GM12892 (cell line): ENCODE measurements at places on chromosomes 5 and 9.
A peak's percentile ranks its signal among the peaks of the same experiment; 100 is the strongest.

- no peak for DNase-seq
Measured at GRCh38 chr5:135138116-135138850, 104.3 kb upstream of the PITX1 start.

- DNase-seq: no peak
Measured at GRCh38 chr5:122730037-122730436, 44.8 kb upstream of the SNX2 start.

GRCh38 chr5:174828804-174829510 is 104.6 kb downstream of the MSX2 start:
- no peak for DNase-seq

DNA sequence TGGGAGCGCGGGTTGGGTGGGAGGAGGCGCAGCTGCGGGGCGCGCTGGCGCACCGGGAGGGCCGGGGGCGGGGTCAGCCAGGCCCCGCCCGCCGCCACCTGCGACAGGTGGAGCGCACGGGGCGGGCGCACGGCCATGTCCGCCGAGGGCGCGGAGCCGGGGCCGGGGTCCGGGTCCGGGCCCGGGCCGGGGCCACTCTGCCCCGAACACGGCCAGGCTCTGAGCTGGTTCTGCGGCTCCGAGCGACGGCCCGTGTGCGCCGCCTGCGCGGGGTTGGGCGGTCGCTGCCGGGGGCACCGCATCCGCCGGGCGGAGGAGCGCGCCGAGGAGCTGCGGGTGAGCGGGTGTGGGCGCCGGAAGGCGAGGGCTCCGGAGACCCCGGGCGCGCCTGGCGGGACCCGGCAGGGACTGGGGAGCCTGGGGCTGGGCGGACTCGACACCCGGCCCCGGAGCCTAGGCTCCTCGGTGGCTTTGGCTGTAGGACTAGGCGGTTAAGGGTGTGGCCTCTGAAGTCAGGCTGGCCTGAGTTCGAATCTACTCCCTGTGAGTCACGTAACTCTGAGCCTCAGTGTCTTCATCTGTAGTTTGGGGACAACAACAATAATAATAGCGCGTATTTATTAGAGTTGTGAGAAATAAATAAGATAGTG is at the start of gene BSPRY:
BSPRY (plus strand) TSS at position 97 of the 650 bp plus-strand sequence; CDS start at position 136, 39 bp downstream.
- peak; percentile 46 for DNase-seq

DNA sequence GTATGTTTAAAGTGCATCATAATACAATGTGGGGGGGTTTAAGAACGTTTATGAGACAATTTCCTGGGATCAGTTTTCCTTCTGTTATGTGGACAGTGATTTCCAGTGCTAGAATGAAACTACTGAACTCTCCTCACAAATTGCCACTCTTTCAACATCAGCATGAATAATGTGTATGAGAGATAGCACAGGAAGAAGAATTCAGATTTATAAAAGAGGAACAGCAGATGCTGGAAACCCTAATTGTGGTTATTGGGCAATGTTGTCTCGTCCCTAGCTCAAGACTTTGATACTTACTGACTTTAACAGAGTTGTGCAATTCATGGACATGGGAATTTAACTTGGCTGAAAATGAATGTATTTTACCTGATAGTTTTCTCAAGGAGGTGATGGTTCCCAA is 410.8 kb upstream of the MEF2C start:
- DNase-seq: no peak

DNA sequence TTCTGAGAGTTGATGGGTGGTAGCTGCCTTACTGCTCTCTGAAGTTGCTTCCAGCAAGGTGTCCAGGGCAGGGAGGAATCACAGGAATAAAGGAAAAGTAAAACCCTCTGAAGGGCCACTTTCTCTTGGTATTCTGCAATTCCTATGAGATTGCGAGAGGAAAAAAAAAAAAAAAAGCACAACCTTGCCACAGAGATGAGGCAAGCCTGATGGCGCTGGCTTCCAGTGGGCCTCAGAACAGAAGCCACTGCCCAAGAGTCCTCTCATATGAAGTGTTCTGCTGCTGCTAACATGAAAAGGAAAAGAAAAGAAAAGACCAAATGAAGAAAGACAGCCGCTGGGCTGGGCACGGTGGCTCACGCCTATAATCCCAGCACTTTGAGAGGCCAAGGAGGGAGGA is 80.8 kb upstream of the IL17B start:
- no peak for DNase-seq

GRCh38 chr5:120703918-120704587 is 240.0 kb downstream of the PRR16 start:
- no peak for DNase-seq

- DNase-seq: no peak
Measured at GRCh38 chr9:10112798-10113197, 500.0 kb downstream of the PTPRD start.

DNA sequence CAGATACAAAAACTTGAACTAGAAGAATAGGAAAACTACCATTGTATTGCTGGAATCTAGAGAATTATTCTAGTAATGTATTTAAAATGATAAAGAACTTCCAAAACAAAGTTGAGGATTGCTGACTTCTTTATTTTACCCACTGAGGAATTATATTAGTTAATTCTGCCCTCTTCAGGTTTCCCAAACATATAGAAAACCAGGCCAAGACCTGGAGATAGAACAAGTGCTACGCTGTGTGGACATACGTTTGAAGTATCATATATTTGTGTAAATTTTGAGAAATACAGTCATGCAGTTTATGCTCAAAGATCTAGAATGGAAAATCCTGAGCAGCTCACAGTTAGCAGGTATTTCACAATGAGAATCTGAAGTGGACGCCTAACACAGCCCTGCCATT is 162.3 kb upstream of the CYLC2 start:
- no peak for DNase-seq

DNA sequence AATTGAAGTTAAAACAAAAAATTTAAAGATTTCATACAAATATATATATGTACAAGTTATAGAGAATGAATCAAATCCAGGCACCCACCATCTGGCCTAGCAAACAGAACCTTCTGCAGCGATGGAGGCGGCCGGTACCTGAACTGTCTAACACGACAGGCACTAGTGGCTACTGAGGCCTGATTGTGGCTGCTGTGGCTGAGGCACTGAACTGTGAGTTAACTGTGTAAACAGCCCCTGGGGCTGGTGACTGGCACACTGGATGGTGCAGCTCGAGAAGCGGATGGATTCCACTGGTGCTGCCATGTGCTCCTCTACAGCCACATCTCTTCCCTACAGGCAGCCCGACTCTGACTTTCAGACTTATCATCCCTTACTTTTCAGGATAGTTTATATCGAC is 82.4 kb downstream of the RAPGEF1 start:
- no peak for DNase-seq

GRCh38 chr5:74290634-74291241 is 349.8 kb downstream of the ENC1 start:
- no peak for DNase-seq

DNA sequence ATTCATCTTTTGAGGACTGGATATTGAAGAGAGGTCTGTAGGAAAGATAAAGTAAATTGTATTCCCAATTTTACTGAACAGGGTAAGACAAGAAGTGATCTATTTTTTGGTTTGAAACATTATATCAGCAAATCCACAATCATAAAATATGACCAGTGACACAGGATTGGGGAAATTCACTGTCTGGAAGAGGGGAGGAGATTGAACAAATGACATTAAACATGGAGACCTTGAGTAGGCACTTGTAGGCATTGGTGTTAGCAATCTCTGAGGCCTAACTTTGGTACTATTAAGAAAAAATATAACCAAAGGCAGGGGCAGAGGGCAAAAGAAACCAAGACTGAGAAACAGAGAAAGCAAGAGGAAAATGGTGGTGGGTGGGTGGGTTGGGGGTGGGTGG is 132.6 kb upstream of the TMEM161B start:
- DNase-seq: no peak

GRCh38 chr9:121753802-121754654 is 102.6 kb downstream of the DAB2IP start:
- DNase-seq: no peak

GRCh38 chr5:75009556-75010345 is 42.6 kb downstream of the GCNT4 start:
- DNase-seq: no peak

DNA sequence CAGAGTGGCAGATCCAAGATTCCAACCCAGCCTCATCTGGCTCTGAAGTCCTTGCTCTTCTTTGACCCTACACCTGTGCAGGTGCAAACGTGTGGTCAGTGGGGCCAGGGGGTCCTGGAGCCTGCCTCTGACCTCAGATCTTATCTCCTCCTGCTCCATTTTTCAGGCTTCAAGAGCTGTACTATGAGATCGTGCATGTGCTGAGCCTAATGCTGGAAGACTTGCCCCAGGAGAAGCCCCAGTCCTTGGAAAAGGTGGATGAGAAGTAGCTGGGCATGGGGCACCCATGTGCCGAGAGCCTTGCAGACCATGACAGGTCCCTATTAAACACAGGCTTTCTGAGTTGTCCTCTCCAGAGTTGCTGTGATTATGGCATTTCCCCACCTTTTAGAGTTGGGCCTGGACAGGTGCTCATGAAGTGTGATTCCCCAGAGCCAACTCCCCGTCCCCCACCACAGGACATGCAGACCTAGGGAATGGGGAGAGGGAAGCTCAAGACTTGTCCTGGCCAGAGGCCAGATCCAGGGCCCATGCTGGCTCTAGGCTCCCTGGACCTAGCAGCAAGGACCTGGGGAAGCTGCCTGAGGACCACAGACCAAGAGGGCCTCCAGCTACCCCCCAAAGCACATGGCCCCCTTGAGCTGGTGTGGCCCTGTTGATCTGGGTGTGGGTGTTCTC is 22.5 kb downstream of the PITX1 start:
- DNase-seq: no peak

- no peak for DNase-seq
Measured at GRCh38 chr5:142827934-142828576, 57.9 kb downstream of the ARHGAP26 start.

- DNase-seq: no peak
Measured at GRCh38 chr9:93910598-93910997, 44.6 kb downstream of the BARX1 start.

DNA sequence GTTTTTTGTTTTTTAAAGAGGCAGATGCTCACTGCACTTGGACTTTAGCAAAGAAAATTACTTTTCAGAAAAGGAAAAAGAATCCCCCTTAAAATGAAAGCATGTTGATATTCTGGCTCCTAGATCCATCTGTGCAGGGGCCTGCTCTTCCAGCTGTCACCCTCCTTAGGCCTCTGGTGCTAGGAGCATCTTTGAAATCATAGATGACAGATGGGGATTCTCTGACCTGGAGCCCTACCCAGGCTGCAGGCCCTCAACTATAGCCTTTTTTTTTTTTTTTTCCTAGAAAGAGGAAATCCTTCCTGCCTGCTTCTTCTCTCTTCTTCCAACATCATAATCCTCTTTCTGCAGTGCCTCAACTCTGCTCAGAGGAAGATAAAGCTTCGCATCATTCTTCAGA is 16.3 kb upstream of the DCP2 start:
- DNase-seq: no peak

GRCh38 chr9:132982458-132982857 is 4.0 kb downstream of the GFI1B start:
- DNase-seq: no peak

- DNase-seq: no peak
Measured at GRCh38 chr9:93141771-93142483, 7.9 kb upstream of the NINJ1 start.

DNA sequence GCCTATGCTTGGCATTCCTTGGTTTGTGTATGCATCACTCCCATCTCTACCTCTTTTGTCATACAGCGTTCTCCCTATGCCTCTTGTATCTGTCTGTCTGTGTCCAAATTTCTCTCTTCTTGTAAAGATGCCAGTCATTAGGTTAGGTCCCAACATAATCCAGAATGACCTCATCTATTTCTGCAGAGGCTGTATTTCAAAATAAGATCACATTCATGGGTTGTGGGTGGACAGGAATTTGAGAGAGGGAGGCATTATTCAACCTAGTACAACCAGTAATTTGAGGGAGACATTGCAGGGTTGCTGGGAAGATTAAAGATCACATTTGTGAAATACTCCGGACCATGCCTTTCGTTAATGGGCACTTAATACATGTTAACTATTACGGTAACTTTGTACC is 155.0 kb downstream of the MAN2A1 start:
- no peak for DNase-seq

- DNase-seq: no peak
Measured at GRCh38 chr9:131554087-131554842, 8.9 kb downstream of the PRRT1B start.

DNA sequence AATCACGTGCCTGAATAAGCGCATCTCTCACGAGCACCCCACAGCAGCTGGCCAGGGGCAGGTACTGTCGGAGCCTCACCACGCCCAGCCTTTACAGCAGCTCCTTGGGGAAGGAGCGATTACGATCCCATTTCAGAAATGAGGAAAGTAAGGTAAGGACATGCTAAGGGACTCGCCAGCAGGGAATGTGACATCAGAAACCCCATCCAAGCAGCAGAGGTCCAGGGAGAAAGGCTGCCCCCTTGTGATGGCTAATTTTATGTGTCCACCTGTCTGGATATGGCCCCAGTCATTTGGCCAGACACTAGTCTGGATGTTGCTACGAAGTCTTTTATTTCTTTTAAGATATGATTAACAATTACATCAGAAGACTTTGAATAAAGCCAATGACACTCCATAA is 77.3 kb downstream of the UBE2QL1 start:
- DNase-seq: no peak

DNA sequence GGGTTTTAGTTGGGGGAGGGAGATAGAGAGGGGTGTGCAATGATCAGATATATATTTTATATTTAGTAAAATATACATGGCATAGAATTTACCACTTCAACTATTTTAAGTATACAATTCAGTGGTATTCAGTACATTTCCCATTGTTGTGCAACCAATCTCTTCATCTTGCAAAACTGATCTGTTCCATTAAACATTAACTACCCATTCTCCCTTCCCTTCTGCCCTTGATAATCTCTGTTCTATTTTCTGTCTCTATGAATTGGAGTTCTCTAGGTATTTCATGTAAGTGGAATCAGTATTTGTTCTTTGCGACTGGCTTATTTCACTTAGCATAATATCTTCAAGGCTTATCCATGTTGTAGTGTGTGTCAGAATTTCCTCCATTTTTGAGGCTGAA is 38.6 kb downstream of the TGFBI start:
- no peak for DNase-seq

DNA sequence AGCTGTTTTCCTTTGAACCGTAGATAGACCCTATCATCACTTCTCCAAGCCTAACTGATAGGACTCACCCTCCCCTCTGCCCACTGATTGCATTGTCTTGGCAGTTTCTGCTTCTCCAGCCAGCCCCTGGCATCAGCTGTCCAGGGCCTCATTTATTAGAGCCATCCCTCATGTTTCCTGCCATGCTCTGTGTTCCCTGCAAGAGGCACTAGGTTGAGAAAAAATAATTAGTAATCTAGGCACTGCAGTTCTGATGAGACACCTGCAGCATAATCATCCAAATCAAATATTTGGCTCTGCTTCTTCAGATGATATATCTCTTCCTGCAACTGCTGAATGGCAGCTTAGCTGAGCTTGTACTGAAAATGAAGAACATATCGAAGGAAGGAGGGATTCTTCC is 303.0 kb upstream of the TLE4 start:
- no peak for DNase-seq

- no peak for DNase-seq
Measured at GRCh38 chr9:35845824-35846771, 17.1 kb downstream of the TMEM8B start.

DNA sequence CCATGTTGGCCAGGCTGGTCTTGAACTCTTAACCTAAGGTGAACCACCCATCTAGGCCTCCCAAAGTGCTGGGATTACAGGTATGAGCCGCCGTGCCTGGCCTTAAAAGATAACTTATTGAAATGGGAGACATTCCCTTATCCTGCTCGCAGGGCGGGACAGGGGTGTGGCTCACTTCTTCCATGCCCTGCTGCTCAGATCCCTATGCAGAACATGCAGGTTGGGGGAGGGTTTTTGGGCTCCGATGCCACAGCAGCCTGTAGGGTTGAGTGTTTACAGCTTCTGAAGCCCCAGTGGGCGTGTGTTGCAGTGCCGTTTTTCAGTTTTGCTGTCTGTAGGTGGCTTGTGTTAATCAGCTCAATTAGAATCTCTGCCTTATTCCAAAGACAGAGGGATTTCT is 108.0 kb upstream of the BRINP1 start:
- no peak for DNase-seq
